NCI-H460 (cell line): ENCODE measurements at places on chromosomes 2 and 18. TPM values are rescaled to one million over a fixed set of nuclear protein-coding genes. Genes with fewer than 3 reads are reported as not detected.

The SLC23A3 gene
- total RNA-seq, result 1.4 and 1.7 TPM in 2 replicates

The DSG1 gene
- total RNA-seq, result 0.02 TPM in 1 of 2 replicates, not detected in the other

DNA sequence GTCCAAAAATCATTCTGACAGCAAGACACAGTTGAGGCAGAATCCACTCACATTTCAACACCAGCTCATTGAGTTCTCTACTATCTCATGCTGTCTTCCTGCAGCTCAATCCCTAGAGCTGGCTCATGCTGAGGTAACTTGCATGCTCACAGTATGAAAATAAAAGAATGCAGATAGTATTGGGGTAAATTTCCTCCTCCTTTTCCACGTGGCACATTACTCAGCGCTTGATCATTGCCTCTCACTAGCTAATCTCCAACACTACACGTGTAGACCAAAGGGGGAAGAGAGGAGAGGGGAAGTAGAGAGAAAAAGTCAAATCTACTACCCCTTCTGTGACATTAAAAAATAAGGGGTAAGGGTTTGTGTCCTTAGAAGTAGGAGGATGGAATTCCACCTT, 300.6 kb downstream of the AFF3 start:
- no peak for DNase-seq

GRCh38 chr2:127080226-127080937, 26.6 kb downstream of the BIN1 start:
- no peak for DNase-seq

- no peak for DNase-seq
These were observed 4.2 kb upstream of the CNNM3 start for GRCh38 chr2:96811917-96812316.

The NCK2 gene
- total RNA-seq, result 17.0 and 19.9 TPM in 2 replicates

DNA sequence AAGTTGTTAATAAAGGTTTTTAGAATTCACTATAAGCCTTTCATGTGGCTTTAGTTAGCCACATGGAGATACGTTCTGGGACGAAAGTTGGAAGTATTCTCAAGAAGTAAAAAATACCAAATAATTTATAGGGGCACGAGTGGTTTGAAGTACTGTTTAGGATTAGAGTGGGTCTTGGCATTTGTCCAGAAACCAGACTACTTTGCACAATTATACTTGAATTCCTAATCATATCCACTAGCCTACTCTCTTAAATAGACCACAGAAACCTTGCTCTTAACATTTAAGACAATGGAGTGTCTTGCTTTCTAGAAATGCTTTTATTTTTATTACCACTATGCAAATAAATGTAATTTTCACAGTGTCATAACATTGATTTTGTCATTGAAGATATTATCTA, 44.6 kb downstream of the UBE2E3 start:
- no peak for DNase-seq

The VWC2L gene
- total RNA-seq, result not detected in 2 replicates

The HOXD8 gene
- total RNA-seq, result 11.7 and 13.9 TPM in 2 replicates
